ENCODE measurements at places on chromosomes 3 and 15.
A peak's percentile ranks its signal among the peaks of the same experiment; 100 is the strongest.

- no peak for DNase-seq
Observed at GRCh38 chr3:59235634-59236012, 185.8 kb upstream of the CFAP20DC start.

DNA sequence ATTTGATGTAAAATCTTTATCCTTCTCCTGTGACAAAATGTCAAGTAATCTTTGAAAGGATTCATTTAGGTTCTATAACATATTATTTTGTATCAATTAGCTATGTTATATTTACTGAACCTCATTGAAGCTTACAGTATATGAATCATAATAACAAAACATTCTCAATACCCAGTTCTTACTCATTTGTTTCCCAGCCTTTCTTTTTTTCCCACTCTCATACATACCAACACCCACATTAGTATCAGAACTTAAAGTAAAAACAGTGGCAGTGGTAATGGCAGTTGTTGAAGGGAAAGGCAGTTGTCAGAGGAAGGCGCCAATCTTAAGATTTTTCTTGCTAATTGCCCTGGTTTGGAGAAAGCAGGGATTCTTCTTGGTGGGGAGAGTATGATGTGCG lies 33.2 kb upstream of the TRPC1 start:
- DNase-seq = no peak

DNA sequence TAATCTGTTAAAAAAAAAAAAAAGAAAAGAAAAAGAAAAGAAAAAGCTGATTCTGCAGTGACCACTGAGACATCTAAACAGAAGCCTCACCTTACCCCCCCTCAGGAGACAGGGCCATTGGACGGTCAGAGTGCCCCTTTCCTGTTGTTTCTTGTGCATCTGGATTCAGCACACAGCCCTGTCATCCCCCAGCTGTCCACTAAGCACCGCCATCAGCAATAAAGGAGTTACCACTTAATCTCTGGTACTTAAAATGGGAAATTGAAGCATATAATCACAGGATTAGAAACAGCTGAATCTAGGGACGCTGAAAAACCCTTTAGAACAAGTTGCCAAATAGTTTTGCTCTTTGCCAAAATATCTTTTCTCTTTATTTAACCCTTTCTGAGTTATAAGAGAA lies 62.5 kb downstream of the TRIM69 start:
- peak; percentile 85 for DNase-seq

DNA sequence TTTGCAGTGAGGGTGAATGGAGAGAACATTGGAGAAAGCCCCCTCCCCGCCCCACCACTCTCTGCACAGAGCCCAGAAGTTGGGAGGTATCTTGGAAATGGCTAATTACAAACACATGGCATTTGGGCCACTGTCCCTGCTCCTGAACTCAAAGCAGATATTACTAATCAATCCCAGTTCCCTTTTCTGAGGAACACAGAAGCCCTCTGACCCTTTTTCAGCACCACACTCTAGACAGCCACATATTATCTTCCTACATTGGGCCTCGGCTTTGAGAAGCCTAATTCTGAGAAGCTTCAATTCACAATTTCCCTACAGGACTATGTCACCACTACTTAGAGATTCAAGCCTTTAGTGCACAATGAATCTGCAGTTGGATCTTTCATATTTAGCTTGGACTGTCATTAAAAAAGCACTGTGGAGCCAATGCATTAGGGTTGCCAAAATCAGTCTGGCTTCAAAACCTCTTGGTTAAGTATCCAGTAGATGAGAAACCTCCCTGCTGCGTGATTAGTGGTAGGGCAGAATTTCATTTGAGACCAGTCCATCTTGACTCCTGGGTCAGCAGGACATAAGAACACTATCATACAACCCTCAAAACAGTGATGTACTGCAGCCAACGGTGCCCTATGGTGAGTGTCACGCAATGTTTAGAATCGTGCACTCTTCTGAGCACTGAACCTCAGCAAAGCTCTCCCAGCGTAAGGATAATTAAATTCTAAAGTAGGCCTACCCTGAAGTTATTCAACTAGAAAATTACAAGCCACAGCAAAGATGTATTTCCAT lies 26.1 kb downstream of the MGLL start:
- DNase-seq = no peak

GRCh38 chr3:122052968-122053367 lies 2.2 kb upstream of the CD86 start:
- DNase-seq = no peak

GRCh38 chr3:67196677-67197076 lies 198.6 kb downstream of the KBTBD8 start:
- no peak for DNase-seq

DNA sequence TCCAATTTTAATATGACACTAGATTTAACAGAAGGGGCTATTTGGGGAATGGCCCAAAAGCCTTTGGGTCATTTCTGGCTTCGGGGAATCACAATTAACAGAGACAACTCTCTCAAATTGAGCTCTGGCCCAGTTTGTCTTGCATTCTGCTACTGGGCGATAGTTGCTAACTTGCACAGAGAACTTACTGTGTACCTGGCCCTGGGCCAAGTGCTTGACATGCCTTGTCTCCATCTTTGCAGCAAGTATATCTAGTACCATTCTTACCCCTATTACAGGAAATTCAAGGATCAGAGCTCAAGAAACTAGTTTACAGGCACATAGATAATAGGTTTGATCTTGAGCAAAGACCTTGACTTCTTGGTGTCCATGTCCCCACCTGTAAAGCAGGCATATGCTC lies 175.7 kb downstream of the TMEM108 start:
- DNase-seq = no peak

DNA sequence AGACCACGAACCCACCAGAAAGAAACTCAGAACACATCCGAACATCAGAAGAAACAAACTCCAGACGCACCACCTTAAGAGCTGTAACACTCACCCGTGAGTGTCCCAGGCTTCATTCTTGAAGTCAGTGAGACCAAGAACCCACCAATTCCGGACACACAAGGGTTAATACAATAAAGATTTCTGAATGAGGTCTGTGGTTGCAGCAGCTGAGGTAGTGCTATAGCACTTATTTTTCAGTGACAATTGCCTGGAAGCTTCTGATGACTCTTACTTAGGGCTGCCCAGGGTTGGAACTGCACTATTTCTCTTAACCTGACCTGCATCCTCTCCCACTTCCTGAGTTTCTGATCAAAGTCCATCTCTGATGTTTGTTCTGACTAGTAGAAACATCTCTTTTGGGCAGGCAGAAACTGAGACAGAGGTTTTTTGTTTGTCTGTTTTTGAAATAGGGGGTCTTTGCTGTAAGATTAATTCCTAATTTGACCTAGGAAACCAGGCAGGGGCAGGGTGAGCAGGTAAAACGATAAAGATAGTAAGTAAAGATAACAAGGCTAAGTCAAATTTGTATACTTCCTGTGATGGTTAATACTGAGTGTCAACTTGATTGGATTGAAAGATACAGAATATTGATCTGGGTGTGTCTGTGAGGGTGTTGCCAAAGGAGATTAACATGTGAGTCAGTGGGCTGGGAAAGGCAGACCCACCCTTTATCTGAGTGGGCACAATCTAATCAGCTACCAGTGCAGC lies 169.1 kb downstream of the GAP43 start:
- DNase-seq = no peak

DNA sequence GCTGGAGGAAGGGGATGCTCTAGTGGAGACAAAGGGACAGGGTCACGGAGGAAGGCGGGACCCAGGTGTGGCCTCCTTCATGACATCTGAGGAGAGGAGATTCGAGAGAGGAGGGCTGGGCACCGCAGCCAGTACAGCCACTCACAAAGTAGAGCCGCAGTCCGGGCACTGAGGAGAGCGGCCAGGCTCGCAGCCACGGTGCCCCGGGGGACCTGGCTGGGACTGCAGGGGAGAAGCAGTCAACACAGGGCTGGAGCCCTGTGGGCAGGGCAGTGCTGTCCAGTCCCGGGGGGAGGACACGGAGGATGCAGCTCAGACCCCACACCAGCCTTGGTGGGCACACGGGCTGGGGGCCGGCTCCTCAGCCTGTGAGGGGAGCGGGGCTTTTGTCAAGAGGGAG lies 40.3 kb downstream of the HMCES start:
- no peak for DNase-seq

GRCh38 chr3:95813244-95813643 lies 1001.1 kb upstream of the EPHA6 start:
- DNase-seq = no peak

DNA sequence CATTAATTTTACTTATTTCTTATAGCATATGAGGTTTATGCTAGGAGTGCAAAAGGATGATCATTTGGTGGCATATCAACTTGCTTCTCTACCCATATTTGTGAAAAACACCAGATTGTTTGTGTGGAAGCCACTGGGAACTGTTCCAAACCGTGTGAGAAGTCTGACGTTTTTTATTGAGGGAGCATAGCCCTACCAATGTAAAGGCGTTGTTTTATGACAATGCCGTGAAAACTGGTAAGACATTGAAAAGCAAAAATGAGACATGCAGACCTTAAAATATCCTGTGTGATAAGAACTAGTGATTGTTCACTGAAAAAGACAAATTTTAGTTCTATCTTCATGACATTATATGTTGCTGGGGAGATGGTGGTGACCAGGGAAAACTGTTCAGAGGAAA lies 87.8 kb downstream of the CHL1 start:
- DNase-seq = no peak

- DNase-seq = no peak
Observed at GRCh38 chr15:70505936-70506912, 257.1 kb downstream of the UACA start.

DNA sequence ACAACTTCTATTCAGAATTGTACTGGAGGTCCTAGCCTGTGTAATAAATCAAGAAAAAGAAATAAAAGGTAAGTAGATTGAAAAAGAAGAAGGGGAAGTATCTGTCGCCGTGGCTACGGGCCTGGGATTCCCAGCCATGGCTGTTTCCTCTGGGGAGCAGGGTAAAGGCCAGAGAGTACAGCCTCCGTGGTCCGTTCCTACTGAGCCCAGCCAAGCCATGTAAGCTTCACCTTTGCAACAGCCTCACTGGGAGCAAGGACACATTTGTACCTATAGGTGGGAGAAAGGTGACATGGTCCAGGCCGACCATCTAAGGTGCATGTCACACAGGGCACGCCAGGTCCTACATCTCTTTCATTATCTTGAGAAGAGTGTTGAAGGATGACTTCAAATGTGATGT lies 71.3 kb downstream of the ANP32A start:
- no peak for DNase-seq

DNA sequence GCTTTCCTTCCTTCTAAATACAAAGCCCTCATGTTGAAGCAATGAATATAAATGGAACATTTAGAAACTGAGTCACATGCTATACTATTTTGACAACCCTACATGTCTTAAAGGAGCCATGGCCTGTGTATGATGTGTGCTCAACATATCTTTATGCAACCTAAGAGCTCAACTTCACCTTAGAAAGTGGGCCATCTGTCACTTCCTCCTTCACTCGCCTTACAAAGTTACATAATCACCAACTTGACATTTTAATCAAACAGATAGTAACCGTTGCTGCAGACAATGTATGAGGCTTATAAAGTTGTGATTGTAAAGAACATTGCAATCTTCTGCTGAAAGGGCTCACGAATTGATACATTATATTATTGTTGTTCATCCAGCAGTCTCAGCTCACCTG lies 163.6 kb downstream of the SERPINI1 start:
- peak; percentile 93 for DNase-seq

DNA sequence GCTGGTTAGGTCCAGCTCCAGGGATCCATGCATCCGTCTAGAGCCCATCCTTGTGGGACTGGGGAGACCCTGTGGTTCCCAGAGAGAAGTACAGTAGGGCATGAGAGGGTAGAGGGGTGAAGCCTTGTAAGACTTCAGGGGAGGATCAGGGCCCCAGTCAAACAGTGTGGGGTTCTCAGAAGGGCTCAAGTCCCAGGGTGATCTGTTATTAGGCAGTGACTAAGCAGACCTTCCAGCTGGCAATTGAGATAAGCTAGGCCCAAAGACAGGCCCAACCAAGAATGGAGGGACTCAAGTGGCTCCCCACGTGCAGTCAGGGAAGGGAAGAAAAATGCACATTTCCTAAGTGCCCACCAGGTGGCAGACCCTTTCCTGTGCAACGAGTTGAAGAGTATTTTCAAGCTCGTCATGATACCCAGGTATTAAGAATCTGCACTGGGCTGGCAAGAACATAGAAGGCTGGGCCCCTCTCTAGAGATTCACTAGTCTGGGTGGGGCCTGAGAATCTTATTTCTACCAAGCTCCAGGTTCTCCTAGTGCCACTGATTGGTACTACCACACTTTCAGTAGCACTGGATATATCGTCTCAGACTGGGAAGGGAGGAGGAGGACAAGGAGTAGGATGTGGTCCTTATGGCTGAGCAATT lies 240.8 kb downstream of the NR1D2 start:
- DNase-seq = peak; percentile 89

GRCh38 chr3:47824541-47825473 lies 21.9 kb downstream of the DHX30 start:
- DNase-seq = peak; percentile 78

GRCh38 chr3:196268284-196269163 lies 19.0 kb downstream of the PCYT1A start:
- no peak for DNase-seq

GRCh38 chr3:106542101-106542769 lies 673.4 kb upstream of the CBLB start:
- DNase-seq = no peak

GRCh38 chr15:100204771-100205170 lies 137.0 kb downstream of the ADAMTS17 start:
- DNase-seq = no peak

DNA sequence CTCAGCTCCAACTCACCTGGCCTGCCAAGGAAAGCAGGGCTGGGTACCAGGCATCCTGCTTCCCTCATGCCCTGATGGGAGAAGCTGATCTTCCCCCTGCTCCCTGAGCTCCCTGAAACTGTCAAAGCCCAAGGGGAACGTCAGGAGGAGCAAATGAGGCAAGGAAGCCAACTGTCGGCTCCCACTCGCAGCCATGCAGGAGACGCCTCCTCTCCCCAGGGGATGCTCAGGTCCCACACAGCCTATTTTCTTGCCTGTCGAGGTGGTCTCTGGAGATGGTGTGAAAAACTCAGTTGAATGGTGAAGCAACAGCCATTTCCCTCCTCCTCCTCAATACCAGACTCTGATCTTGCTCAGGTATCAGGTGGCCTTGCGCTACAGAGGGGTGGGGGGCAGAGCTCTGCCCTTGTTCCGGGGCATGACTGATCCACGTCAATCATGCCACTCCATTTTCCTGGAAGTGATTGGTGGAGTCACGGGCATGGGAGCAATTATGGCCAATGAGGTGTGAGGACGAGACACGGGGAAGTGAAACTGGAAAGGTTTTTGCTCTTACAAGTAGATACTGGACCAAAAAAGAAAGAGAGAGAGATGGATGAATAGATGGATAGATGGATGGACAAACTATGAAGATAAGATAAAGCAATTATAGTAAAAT lies 58.2 kb downstream of the SLC6A1 start:
- DNase-seq = no peak

DNA sequence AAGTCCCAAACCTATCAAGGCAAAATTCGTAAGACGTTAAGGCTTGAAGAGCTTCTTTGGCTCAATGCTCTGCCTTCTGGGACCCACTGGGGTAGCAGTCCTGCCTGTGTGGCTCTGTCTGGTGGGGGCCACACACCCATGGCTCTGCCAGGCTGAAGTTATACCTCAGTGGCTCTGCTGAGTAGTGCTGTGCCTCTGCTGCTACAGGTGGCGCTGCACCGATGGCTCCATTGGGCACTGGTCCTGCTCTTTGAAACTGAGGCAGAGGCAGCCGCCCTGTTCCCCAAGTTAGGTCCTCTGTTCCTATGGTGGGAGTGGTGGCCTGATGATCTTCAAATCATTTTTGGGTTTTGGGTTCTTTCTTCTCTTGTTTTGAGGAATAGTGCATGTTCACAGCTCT lies 68.0 kb upstream of the AP4E1 start:
- DNase-seq = no peak

- DNase-seq = no peak
Observed at GRCh38 chr3:52324676-52325075, 8.6 kb downstream of the DNAH1 start.

GRCh38 chr3:136281966-136282520 lies 31.9 kb downstream of the PCCB start:
- DNase-seq = no peak
